ENCODE measurements at places on chromosomes 11 and 22.

- peak; percentile 38 for DNase-seq
Measured at GRCh38 chr11:10197091-10197490, 96.9 kb downstream of the SBF2 start.

DNA sequence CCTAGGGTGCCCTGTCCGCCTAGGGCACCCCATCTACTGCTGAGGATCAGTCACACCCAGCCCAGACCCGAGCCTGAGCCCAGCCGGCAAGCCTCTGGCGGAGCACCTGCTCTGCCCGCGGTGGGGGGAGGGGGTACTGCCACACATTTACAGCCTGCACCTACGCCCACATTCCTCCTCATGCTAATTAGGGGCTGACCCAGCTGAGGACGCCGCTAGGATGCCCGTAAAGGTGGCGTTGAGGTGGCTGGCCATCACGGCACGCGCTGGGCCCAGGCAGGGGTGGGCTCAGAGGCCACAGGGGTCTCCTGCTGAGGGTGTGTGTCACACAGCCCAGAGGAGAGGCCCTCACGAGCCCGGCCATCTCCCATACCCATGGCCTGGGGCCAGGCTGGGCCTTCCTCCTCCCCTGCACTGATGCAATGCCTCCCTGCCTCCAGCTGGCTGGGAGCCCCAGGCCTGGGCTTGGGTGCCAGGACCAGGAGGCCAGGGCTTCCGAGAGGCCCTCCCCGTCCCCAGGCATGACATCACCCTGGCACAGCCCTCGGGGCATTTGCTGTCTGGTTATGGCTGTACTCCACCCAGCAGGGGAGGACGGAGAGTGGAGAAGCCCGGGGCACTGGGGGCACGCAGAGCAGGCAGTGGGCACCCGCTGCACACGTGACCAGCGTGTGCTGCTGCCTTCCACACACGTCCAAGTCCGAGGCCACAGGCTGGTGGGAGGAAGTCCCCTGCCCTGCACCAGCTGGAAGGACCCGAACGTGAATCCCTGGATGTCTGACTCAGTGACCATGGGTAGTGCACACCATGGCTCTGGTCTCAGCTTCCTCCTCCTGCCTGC is 12.7 kb downstream of the DUSP8 start:
- peak; percentile 34 for DNase-seq

GRCh38 chr11:64368673-64369074 is 9.7 kb downstream of the RPS6KA4 start:
- DNase-seq = no peak

DNA sequence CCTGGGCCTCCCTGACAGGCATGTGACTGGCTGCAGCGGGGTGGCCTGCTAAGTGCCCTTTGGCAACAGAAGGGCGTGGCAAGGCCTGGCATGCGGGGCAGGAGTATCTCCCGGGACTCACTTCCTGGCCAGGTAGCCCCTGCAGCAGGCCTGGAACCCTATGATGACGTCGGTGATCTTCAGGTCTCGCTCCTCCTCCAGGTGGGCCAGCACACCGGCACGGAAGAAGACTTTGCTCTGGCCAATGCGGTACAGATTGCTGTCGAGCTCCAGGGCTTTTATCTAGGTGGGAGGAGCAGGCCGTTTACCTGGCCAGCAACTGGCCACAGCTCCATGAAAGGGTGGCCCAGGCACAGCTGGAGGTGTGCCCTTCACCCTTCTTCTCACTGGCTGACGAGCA is 50.9 kb downstream of the APOL1 start:
- no peak for DNase-seq

GRCh38 chr11:130874396-130874795 is 41.9 kb downstream of the SNX19 start:
- no peak for DNase-seq

GRCh38 chr11:61960532-61960931 is 6.9 kb downstream of the FTH1 start:
- DNase-seq = no peak

DNA sequence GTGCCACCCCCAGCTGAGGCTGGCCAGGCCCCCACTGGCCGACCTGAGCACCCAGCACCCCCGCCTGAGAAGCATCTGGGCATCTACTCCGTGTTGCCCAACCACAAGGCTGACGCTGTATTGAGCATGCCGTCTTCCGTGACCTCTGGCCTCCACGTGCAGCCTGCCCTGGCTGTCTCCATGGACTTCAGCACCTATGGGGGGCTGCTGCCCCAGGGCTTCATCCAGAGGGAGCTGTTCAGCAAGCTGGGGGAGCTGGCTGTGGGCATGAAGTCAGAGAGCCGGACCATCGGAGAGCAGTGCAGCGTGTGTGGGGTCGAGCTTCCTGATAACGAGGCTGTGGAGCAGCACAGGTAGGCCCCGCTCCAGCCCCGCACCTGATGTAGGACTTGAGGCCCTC is 4.7 kb downstream of the ZBTB16 start:
- no peak for DNase-seq

- no peak for DNase-seq
Measured at GRCh38 chr22:25057013-25057881, 104.7 kb downstream of the KIAA1671 start.

DNA sequence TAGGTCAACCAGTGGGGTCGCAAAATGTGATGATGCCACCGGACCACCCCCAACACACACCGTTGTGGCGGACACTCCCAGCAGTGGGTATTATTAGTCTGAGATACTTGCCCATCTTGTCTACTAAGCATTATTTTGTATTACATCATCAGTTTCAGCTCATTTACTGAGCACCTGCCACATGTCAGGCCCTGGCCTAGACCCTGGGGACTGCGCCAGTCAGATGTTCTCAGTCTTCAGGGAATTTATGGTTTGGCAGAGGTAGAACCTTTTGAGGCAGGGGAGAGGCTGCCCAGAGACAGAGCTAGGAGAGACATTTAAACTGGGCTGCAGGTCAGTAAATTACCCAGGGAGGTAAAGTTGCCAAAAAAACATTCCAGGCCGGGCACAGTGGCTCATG is 43.1 kb upstream of the GCAT start:
- DNase-seq = no peak
